ENCODE measurements at places on chromosomes 12 and 14.

DNA sequence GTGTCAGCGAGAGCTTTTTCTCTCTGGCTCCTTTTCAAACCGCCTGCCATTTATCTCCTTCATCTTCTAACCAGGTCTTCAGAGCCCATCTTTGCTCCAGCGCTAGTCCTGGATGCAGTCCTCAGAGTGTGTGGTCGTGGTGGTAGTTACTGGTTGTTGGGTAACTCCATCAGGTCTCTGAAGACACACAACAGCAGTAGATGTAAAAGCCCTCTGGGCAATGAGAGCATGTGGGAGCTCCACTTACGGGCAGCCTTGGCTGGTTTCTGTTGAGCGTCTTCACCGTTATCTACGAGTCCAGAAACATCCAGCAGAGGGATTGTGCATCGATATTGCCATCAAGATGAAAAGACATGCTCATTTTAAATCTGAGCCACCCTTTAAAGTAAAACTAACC lies 61.2 kb downstream of the FBXL14 start:
- DNase-seq = no peak

DNA sequence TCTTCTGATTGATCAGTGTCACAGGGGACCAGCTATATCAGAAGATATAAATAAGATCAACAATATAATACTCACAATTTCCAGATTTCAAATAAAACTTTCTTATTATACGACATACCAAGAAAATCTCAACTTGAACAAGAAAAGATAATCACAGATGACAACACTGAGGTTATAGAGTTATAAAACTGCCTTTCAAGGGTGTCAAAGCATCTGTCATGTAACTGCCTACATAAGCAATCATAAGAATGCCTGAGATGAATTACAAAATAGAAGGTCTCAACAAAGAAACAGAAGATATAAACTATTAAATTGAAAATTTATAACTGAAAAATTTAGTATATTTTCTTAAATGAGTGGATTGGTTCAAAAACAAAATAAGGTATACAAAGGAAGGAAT lies 659.2 kb downstream of the SLC16A7 start:
- DNase-seq = no peak

DNA sequence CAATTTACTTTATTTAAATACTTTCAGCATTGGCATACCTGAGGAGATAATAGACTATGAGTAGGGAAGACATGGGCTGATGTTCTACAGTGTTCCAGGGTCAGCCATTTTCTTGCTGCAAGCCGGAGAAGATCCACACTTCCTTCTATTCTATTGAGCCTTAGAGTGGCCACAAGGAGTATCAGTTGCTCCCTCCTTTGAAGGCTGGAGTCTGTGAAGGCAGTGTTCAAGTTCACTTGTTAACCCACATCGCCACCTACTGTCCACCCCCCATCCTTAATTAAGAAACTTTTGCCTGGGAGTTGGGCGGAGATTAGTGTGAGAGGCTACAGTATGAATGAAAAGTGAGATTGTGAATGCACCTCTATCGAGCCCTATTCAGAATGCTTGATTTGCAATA lies 666.6 kb downstream of the NRXN3 start:
- DNase-seq = peak; percentile 7

- DNase-seq = peak; percentile 37
Measured at GRCh38 chr12:32051511-32052211, 55.0 kb upstream of the BICD1 start.

GRCh38 chr12:126989532-126989931 lies 1277.4 kb upstream of the TMEM132C start:
- DNase-seq = no peak

DNA sequence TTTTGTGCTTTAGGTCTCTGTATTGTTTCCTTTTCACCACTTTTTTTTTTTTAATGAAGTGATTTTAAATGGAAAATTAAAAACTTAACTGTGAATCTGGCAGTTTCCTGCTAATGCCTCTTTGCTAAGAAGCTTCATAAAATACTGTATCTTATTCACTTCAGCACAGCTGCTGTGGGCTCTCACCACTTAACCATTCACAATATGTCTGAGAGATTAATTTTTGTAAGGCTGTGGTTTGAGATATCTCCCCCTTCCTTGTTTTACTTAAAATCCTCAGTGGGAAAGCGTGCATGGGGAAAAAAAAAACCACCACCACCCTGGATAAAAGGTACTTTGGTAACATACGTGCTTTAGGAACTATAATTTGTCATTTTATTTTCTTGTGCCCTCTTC lies 115.9 kb downstream of the ETV6 start:
- DNase-seq = no peak

DNA sequence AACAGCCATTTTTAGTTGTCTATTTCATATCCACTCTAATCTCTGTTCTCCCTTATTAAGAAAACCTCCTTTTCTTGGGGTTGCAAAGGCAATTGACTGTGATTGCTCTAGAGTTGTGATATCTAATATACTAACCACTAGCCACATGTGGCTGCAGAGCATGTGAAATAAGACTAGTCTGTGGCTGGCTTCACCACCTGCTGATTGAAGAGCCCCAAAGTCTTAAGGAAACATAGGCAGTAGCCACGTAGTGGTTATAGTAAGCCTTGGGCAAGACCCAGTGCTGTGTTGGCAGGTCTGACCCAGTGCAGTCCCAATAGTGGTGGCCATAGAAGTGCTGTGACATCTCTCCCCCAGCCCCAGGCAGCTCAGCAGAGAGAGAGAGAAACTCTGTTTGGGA lies 28.4 kb upstream of the ATP2B1 start:
- DNase-seq = no peak

GRCh38 chr14:75578786-75579337 lies 442 bp downstream of the FLVCR2 start:
- DNase-seq = no peak

GRCh38 chr12:30357766-30358490 lies 337.7 kb downstream of the IPO8 start:
- DNase-seq = no peak

GRCh38 chr12:93714382-93714781 lies 37.2 kb downstream of the CRADD start:
- no peak for DNase-seq

- DNase-seq = no peak
Measured at GRCh38 chr14:47435331-47435965, 240.0 kb downstream of the MDGA2 start.

DNA sequence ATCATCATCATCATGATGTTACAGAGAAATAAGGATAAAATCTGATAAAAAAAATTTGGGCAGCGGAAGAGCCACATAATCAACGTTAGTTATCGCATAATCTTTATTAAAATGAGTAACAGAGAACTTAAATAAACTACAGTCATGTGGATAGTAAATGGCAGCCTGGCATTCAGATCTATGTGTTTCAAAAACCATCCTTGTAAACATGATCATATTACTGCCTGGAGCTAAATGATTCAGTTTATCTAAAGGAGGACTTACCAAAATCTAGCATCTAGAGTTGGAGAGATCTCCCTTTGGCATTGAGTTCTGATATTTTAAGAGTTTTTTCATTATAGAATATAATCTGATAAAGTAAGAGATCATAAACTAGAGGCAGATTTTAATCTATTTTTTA lies 200.1 kb upstream of the MGAT4C start:
- no peak for DNase-seq

DNA sequence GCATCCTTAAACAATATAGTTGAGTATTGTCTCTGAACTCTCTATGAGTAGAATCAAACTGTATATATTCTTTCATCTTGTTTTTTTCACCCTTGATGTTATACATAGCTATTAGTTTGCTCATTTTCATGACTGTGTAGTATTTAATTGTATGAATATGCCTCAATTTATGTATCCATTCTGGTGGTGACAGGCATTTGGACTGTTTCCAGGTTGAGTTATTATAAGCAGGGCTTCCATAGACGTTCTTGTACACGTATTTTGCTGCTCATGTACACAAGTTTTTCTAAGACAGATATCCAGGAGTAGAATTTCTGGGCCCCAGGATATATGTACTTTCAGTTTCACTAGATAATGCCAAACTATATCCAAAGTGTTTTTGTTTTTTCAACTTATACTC lies 211.4 kb downstream of the NTF3 start:
- no peak for DNase-seq

DNA sequence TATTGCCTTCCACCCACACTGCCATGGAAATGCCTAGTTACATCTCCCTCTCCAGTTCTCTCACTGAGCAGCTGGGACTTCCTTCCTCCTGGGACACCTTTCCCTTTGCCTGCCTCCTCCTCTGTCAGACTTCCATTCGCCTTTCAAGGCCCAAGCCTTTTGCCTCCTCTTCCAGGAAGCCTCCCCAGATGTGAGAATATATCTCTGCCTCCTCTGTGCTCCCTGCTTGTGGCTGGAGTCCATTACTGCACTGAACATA lies 3.1 kb downstream of the IFI27L2 start:
- DNase-seq = no peak

DNA sequence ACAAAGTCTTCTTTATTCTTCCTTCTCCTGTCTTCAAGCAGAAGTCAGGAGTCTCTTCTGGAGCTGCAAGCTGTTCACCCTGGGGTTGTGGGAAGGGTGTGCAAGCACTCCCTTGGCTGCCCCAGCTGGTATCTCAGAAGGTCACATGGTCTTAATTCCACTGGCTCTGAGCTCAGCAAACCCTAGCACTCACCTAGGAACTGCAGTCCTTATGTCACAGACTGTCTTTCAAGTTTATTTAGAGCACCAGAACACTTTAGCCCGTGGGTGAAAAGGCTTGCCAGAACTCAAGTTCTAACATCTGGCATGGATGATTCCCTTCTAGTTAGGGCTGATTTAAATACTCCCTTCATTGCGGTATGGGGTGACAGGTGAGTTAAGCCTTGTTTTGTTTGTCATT lies 379.0 kb downstream of the CCER1 start:
- no peak for DNase-seq

DNA sequence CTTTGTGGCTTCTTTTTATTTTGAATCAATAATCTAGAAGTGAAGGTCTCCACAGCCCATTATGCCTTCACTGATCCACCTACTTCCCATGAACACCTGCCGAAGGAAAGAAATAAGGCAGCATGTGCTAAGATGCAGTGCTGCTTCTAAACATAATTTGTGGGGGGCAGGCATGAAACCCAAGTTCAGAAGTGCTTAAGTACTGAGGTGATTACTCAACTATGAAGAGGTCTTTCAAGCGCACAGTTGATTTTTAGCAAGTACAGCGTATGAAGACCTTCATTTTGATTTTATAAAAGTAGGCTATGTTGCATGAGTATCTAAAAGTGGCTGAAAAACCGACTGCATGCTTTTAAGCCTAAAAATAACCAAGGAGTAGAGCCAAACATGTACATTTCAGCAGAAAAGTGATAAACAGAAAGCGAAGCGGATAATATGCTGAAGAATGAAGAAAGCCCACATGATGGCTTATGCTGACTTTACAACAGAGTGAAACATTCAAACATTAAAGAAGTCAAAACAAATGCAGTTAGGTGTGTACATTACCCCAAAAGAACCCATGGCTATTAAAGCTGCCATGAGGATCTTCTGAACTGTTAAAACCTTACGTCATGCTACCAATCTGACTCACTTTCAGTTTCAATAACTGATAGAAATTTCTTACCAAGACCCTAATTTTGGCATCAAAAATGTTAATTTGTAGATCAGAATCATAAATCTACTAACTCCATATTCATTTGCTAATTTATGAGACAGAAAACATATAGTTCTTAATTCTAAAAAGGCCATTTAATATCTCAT lies 29.3 kb downstream of the KICS2 start:
- DNase-seq = no peak

DNA sequence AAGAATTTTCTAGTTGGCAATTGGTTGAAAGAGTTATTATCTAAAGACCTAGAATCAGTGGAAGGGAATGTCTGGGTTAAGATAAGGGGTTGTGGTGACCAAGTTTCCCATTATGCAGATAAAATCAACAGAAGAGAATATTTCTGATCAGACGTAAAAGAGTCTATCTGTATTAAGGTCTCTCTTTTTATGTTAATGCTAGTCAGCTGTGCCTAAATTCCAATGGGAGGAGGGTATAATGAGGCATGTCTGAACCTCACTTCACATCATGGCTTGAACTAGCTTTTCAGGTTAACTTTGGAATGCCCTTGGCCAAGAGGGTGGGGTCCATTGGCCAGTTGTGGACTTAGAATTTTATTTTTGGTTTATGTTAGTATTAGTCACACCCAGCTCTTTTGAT lies 34.3 kb upstream of the CHST11 start:
- no peak for DNase-seq

GRCh38 chr12:56160193-56160763 lies 2.1 kb downstream of the MYL6 start:
- DNase-seq = no peak

DNA sequence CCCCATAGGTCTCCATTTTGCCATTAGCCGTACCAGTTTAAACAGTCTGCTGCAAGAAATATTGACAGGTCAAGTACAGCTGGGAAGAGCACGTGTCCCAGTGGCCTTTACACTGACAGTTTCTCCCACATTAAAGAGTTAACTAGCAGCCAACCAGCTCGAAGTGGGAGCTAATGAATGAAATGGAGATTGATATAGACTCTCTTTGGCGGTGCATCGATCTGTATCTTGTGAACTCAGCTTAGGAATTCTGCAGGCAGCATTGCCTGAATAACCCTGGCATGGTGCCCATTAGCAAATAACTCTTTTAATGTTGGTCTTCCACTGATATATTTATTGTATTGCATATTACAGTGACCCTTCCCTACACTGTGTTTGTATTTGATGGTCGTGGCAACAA lies 319.4 kb downstream of the EGLN3 start:
- no peak for DNase-seq

GRCh38 chr14:104758981-104759969 lies 6.3 kb downstream of the SIVA1 start:
- no peak for DNase-seq

DNA sequence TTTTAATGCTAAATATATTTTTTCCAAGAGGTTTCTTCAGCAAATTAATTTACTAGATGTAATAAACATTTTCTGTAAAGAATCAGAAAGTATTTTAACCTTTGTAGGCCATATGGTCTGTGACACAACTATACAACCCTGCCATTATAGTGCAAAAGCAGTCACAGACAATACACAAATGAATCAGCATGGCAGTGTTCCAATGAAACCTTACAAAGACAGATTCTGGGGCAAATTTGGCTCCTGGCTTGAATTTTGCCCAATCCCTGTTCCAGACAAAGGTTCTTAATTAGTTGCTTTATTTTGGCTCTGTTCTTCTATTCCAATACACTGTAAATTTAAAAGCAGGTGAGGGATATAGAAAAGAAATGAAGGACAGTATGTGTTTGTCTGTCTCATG lies 352.5 kb downstream of the C12orf50 start:
- DNase-seq = no peak

GRCh38 chr12:111429828-111430432 lies 24.2 kb downstream of the SH2B3 start:
- no peak for DNase-seq

- no peak for DNase-seq
Measured at GRCh38 chr12:119949145-119949544, 39.9 kb upstream of the BICDL1 start.

GRCh38 chr14:22955702-22956569 lies 954 bp downstream of the HAUS4 start:
- no peak for DNase-seq

DNA sequence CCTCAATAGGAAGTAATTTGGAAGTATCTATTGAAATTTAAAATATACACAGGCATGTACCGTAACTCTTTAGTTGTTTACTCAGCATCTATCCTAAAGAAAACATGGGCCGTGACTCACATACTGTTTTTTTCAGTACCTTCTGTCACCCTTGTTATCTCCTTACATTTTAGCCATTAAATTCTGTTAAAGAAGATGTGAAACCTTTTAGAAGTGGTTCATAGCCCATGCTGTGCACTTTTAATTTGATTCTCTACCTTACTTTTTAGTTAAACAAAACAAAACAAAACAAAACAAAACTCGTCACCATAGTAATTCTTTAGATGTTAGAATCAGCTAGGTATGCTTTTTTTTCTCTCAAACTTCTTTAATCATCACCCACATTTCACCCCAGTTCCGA lies 494.4 kb upstream of the RGS6 start:
- DNase-seq = no peak

GRCh38 chr12:49948866-49949845 lies 1.4 kb upstream of the AQP2 start:
- DNase-seq = no peak

Measured in H54 (cell line).